ENCODE measurements at places on chromosomes 1 and 21. TPM values are rescaled to one million over a fixed set of nuclear protein-coding genes. Genes with fewer than 3 reads are reported as not detected.

Gene VASH2
- 15.8 TPM for total RNA-seq

Gene PUSL1
- 13.8 TPM for total RNA-seq

Gene CRYAA
- total RNA-seq: not detected

Gene FTCD
- 49.3 TPM for total RNA-seq

Gene COL16A1
- total RNA-seq: 2.1 TPM

Gene SPRR3
- not detected for total RNA-seq

Gene LCE1B
- total RNA-seq: not detected

Gene NPPB
- total RNA-seq: 9.1 TPM

Gene RGS5
- total RNA-seq: 5.7 TPM

Gene S100A8
- total RNA-seq: not detected

Gene MRPS6
- total RNA-seq: 78.8 TPM

Gene EXTL1
- total RNA-seq: 3.6 TPM

- no peak for DNase-seq
Observed at GRCh38 chr1:116232989-116233514, 121.9 kb downstream of the MAB21L3 start.

- no peak for DNase-seq
Observed at GRCh38 chr1:183272390-183272848, 86.4 kb downstream of the LAMC2 start.

- no peak for DNase-seq
Observed at GRCh38 chr1:175824079-175824478, 80.7 kb upstream of the TNR start.

DNA sequence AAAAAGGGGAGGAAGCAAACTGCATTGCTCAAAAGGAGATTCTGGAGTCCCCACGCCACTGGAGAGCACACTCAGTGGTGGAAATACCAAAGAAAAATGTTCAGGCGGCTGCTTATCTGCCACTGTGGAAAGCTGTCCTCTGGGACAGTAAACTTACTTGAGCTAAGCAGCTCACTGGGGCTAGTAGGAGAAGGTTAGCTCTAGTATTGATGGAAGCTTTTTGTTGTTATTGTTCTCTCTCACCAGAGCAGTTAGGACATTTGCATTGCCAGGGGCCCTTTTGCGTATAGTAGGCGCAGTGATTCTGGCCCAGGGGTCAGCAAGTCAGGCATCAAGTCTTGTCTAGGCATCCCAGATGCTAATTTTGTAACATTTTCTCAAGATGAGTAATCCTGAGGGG is 15.6 kb downstream of the BACE2 start:
- no peak for DNase-seq

GRCh38 chr1:68703921-68704354 is 207.1 kb upstream of the DEPDC1 start:
- no peak for DNase-seq

- DNase-seq: no peak
Observed at GRCh38 chr1:51328926-51329325, 1.4 kb downstream of the TTC39A start.

- no peak for DNase-seq
Observed at GRCh38 chr1:25503551-25504426, 39.6 kb upstream of the LDLRAP1 start.

DNA sequence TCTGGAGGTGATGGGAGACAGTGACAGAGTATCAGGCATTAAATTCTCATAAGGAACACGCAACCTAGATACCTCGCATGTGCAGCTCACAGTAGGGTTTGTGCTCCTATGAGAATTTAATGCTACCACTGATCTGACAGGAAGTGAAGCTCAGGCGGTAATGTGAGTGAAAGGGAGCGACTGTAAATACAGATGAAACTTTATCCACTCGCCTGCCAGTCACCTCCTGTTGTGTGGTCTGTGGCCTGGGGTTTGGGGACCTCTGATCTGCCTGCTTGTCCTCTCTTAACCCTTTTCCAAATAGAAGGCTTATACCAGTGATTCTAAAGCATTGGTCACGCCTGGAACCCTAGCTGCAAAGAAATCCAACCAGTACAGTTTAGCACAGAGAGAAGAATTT is 15.3 kb downstream of the GABPA start:
- no peak for DNase-seq

GRCh38 chr1:235657747-235658526 is 8.4 kb upstream of the GNG4 start:
- no peak for DNase-seq

DNA sequence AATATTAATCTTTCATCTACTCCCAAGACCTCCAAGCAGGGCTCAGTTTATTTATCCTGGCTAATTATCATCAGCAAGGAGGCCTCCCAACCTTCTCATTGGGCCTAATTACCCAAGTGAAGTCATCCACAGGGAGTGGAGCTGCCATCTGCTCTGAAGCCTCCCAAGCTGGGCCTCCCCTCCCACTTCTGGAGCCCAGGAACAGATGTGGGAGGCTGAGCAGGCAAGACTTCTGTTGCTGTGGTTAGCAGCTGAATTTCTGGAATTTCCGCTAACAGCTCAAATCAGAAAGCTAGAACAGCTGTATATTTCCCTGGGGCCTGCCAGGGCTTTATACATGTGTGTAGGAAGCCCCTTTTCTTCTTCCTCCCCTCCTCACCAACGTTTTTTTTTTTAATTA is 127.5 kb downstream of the UCK2 start:
- no peak for DNase-seq

DNA sequence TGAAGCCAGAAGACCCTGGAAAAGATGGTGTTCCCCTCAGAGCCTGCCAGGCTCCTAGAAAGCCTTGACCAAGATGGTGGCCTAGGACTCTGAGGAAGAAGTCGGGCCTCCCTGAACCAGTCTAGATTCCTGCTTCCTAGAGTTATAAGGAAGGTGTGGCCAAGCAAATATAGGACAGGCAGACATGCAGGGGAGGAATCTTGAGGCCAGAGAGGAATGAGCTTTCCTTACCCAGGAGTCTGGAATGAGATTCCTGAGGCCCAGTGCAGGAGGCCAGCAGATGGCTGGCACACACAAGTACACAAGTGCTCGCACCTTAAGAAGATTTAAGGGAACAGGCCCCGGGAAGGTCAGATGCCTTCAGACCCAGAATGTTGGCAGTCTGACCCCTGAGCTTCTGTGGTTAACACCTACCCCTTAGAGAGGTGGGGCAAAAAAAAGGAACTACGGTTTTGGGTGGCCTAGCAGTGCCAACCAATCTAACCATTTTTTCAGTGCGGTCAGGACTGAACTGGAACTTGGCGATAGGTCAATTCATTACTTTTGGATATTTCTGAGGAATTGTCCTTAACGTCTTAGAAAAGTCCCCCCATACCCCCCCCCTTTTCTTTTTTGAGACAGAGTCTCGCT is 73.3 kb downstream of the MDM4 start:
- no peak for DNase-seq

DNA sequence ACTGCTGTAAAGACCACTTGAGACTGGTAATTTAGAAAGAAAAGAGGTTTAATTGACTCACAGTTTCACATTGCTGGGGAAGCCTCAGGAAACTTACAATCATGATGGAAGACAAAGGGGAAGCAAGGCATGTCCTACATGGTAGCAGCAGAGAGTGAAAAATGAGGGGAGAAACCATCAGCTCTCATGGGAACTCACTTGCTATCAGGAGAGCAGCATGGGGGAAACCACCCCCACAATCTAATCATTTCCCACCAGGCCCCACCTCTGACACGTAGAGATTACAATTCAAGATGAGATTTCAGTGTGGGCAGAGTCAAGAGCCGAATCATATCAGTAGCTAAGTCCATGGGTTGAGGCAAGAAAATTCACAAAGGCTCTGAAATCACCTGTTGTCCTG is 23.8 kb upstream of the LYPD8 start:
- no peak for DNase-seq

- no peak for DNase-seq
Observed at GRCh38 chr1:231612393-231613089, 14.0 kb upstream of the DISC1 start.

All from progenitor cell of endocrine pancreas (in vitro differentiated cells).